Pancreas (tissue), 10 donors: ENCODE measurements at places on chromosomes 5 and 9. TPM values are rescaled to one million over a fixed set of nuclear protein-coding genes. Genes with fewer than 3 reads are reported as not detected.

NOXA1 gene
- total RNA-seq: 11.3 TPM

DEPDC1B gene
- 0.26 TPM for total RNA-seq

MYO10 gene
- 32.6 TPM for total RNA-seq

SPINK1 gene
- 18,497 TPM for total RNA-seq

- H3K4me3 ChIP-seq: no peak overlapping the region
- H3K27ac ChIP-seq: no peak overlapping the region
- peaks cover 34% of the 10 kb centered on the region for H3K4me1 ChIP-seq
- H3K36me3 ChIP-seq: no peaks in the 10 kb centered on the region
Observed at GRCh38 chr5:32143617-32144377, 30.3 kb downstream of the GOLPH3 start.

GRCh38 chr5:144812763-144813162 is 642.1 kb downstream of the KCTD16 start:
- no peak overlapping the region for H3K27ac ChIP-seq
- no peak overlapping the region for H3K4me3 ChIP-seq
- DNase-seq: peak; percentile 14
- H3K36me3 ChIP-seq: no peaks in the 10 kb centered on the region
- H3K4me1 ChIP-seq: no peaks in the 10 kb centered on the region
- H3K27me3 ChIP-seq: no peaks in the 10 kb centered on the region

DNA sequence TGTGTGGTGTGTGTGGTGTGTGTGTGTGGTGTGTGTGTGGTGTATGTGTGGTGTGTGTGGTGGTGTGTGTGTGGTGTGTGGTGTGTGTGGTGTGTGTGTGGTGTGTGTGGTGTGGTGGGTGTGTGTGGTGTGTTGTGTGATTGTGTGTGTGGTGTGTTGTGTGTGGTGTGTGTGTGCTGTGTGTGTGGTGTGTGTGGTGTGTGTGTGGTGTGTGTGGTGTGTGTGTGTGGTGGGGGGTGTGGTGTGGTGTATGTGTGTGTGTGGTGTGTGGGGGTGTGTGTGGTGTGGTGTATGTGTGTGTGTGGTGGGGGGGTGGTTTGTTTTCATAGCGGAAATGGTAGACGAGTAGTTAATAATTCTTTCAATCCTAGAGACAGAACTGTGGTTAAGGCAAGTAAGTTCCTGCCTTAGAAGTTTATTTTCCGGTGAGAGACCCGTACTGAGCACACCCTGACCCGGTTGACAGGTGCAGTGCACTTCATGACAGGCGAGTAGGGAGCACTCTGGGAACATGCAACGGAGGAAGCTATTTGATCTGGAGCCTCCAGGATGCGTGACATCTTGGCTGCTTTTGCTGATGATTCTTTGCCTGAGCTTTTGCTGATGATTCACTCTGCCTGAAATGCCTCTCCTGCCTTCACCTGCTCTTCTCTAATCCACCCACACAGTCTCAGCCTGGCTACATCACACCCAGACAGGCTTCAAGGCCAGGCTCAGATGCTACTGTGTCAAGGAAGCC is 21.7 kb upstream of the FAT2 start:
- no peak overlapping the region for H3K27ac ChIP-seq
- no peak for DNase-seq
- no peaks in the 10 kb centered on the region for H3K36me3 ChIP-seq
- H3K27me3 ChIP-seq: no peaks in the 10 kb centered on the region
- no peaks in the 10 kb centered on the region for H3K4me1 ChIP-seq
- H3K4me3 ChIP-seq: no peak overlapping the region

DNA sequence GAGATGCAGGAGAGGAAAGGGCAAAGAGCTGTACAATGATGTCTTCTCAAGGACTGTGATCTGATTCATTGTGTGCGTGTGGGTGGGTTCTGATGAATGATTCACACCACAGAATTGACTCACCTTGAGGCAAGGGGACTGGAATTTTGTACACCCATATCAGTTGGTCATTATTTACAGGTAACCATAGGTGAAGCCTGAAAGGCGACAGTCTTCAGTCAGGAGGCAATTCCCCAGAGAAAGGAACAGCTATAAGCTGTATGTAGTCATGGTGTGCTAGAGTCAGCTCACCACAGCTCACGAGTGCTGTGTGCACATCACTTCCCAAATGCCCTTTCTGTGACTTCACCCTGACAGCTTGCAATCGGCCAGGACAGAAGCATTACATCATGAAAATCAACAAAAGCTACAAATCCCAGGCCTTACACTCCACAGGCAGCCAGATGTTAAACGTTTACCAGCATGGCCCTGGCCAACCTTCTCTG is 87.6 kb upstream of the RPS23 start:
- H3K27me3 ChIP-seq: no peaks in the 10 kb centered on the region
- no peak overlapping the region for H3K4me3 ChIP-seq
- no peaks in the 10 kb centered on the region for H3K36me3 ChIP-seq
- H3K27ac ChIP-seq: no peak overlapping the region
- H3K4me1 ChIP-seq: no peaks in the 10 kb centered on the region
- no peak for DNase-seq

GRCh38 chr9:19171271-19171670 is 44.0 kb upstream of the PLIN2 start:
- H3K27ac ChIP-seq: no peak overlapping the region
- H3K36me3 ChIP-seq: no peaks in the 10 kb centered on the region
- no peak for DNase-seq
- H3K27me3 ChIP-seq: no peaks in the 10 kb centered on the region
- H3K4me3 ChIP-seq: no peak overlapping the region

GRCh38 chr9:119181561-119181960 is 187.7 kb downstream of the BRINP1 start:
- no peak overlapping the region for H3K27ac ChIP-seq
- H3K4me3 ChIP-seq: no peak overlapping the region
- H3K4me1 ChIP-seq: no peaks in the 10 kb centered on the region
- no peaks in the 10 kb centered on the region for H3K36me3 ChIP-seq
- no peaks in the 10 kb centered on the region for H3K27me3 ChIP-seq
- DNase-seq: no peak

- no peaks in the 10 kb centered on the region for H3K27me3 ChIP-seq
- no peaks in the 10 kb centered on the region for H3K36me3 ChIP-seq
- no peaks in the 10 kb centered on the region for H3K4me1 ChIP-seq
- DNase-seq: no peak
Observed at GRCh38 chr5:64958757-64959391, 190.1 kb downstream of the CWC27 start.

GRCh38 chr5:131986161-131986912 is 25.1 kb downstream of the ACSL6 start:
- no peaks in the 10 kb centered on the region for H3K27me3 ChIP-seq
- H3K4me3 ChIP-seq: no peak overlapping the region
- no peak overlapping the region for H3K27ac ChIP-seq
- no peaks in the 10 kb centered on the region for H3K4me1 ChIP-seq
- no peaks in the 10 kb centered on the region for H3K36me3 ChIP-seq

CTNNA1 gene
- 105 TPM for total RNA-seq

- no peak overlapping the region for H3K4me3 ChIP-seq
- H3K27ac ChIP-seq: no peak overlapping the region
- DNase-seq: no peak
- no peaks in the 10 kb centered on the region for H3K27me3 ChIP-seq
Observed at GRCh38 chr5:43146958-43147357, 26.2 kb downstream of the ZNF131 start.

- no peaks in the 10 kb centered on the region for H3K36me3 ChIP-seq
- H3K4me3 ChIP-seq: peak overlapping the region; percentile 88
- H3K4me1 ChIP-seq: peaks cover 46% of the 10 kb centered on the region
- no peak overlapping the region for H3K27ac ChIP-seq
- peak; percentile 44 for DNase-seq
Observed at GRCh38 chr5:54520438-54520846, 2.9 kb downstream of the SNX18 start.

DNA sequence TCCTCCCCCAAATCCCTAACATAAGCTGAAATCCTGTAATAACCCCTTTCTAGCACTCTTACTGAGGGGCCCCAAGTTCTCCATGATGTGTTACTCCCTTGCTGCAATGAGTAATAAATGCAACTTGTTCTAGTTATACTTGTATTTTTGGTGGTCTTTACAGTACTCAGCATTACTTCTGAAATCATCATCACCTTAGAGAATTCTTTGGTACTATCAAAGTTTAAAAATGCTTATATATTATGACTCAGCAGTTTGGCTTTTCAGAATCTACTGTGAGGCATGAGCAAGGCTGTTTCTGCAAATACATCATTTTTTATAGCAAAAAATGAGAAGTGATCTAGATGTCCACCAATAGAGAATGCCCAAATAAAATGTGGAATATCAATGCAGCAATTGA is 20.7 kb upstream of the ROPN1L start:
- no peak overlapping the region for H3K4me3 ChIP-seq
- H3K27me3 ChIP-seq: no peaks in the 10 kb centered on the region
- peaks cover 5% of the 10 kb centered on the region for H3K36me3 ChIP-seq
- peaks cover 5% of the 10 kb centered on the region for H3K4me1 ChIP-seq

GRCh38 chr5:103254921-103255320 is 3.6 kb upstream of the MACIR start:
- H3K27ac ChIP-seq: no peak overlapping the region
- no peaks in the 10 kb centered on the region for H3K36me3 ChIP-seq
- no peak for DNase-seq
- H3K27me3 ChIP-seq: no peaks in the 10 kb centered on the region
- H3K4me3 ChIP-seq: no peak overlapping the region
- H3K4me1 ChIP-seq: peaks cover 4% of the 10 kb centered on the region

LRRC70 gene
- 0.37 TPM for total RNA-seq

GRCh38 chr5:169978714-169979113 is 1.6 kb downstream of the INSYN2B start:
- no peaks in the 10 kb centered on the region for H3K36me3 ChIP-seq
- peaks cover 2% of the 10 kb centered on the region for H3K27me3 ChIP-seq
- H3K27ac ChIP-seq: no peak overlapping the region
- DNase-seq: no peak
- no peaks in the 10 kb centered on the region for H3K4me1 ChIP-seq

- no peak overlapping the region for H3K27ac ChIP-seq
- H3K36me3 ChIP-seq: no peaks in the 10 kb centered on the region
- DNase-seq: peak; percentile 70
Observed at GRCh38 chr5:72818866-72819534, 2.5 kb downstream of the TNPO1 start.

GABRA6 gene
- total RNA-seq: not detected

- no peak overlapping the region for H3K4me3 ChIP-seq
- no peaks in the 10 kb centered on the region for H3K4me1 ChIP-seq
- H3K27ac ChIP-seq: no peak overlapping the region
- H3K36me3 ChIP-seq: no peaks in the 10 kb centered on the region
- no peaks in the 10 kb centered on the region for H3K27me3 ChIP-seq
Observed at GRCh38 chr9:108640230-108640629, 215.6 kb downstream of the ACTL7B start.

DNA sequence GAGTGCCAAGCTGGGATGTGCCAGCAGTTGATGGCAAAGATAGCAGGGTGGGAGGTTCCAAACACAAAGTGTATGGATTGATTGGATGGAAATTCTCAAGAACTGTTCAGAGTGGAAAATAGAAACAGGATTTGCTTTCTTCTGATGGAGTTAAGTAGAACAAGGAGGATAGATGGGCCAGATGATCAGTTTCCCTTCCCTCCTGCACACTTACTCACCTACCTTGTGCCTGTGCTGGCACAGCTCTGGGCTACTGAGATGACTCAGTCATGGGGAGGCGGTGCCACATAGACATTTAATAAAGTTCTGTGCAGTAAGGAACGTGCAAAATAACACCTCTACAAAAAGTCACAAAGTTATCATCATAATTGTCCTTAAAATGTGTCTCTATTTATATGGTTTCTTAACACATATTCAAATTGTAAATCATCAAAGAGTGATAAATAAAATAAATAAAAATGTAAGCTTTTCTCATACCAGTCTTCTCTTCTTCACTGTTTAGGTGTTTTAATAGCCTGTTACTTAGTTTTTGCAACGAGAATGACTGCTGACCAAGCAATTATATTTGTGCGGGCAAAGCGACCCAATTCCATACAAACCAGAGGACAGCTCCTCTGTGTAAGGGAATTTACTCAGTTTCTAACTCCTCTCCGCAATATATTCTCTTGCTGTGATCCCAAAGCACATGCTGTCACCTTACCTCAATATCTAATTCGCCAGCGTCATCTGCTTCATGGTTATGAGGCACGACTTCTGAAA is 12.7 kb downstream of the PTPDC1 start:
- no peak overlapping the region for H3K27ac ChIP-seq
- no peaks in the 10 kb centered on the region for H3K4me1 ChIP-seq
- H3K4me3 ChIP-seq: no peak overlapping the region
- DNase-seq: no peak
- H3K36me3 ChIP-seq: no peaks in the 10 kb centered on the region

- H3K4me3 ChIP-seq: no peak overlapping the region
- no peak for DNase-seq
- no peaks in the 10 kb centered on the region for H3K36me3 ChIP-seq
- H3K27me3 ChIP-seq: no peaks in the 10 kb centered on the region
Observed at GRCh38 chr5:61228691-61229280, 66.5 kb upstream of the SMIM15 start.

- no peaks in the 10 kb centered on the region for H3K4me1 ChIP-seq
- DNase-seq: no peak
- H3K4me3 ChIP-seq: no peak overlapping the region
- no peaks in the 10 kb centered on the region for H3K36me3 ChIP-seq
Observed at GRCh38 chr5:118818604-118819003, 169.7 kb downstream of the DTWD2 start.

LHX2 gene
- total RNA-seq: not detected

DNA sequence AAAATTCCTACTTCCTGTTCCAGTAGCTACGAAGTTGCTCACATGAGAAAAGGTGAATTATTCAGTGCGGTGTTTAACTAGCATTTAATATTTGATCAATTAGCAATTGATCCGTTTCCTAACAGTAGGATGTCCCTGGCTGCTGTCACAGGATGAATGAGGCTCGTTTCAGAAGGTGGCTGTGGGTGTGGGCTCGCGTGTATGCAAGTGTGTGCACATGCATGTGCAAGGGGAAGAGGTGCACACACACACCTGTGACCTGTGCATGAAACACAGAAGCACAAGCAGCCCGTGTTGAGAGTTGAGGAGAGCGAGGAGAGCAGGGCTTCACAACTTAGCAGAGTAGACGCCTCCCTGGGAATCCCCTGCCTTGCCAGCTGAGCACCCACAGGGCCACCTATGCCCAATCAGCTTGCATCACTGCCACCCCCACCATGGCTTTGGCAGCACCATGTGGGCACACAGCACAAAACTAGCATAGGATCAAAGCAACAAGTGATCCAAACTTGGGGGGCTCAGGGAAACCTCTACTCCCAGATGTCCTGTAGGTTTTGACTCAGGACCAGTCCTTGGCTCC is 107.2 kb downstream of the C5orf15 start:
- no peak overlapping the region for H3K4me3 ChIP-seq
- H3K27ac ChIP-seq: no peak overlapping the region
- H3K4me1 ChIP-seq: no peaks in the 10 kb centered on the region
- DNase-seq: no peak
- H3K27me3 ChIP-seq: no peaks in the 10 kb centered on the region

DNA sequence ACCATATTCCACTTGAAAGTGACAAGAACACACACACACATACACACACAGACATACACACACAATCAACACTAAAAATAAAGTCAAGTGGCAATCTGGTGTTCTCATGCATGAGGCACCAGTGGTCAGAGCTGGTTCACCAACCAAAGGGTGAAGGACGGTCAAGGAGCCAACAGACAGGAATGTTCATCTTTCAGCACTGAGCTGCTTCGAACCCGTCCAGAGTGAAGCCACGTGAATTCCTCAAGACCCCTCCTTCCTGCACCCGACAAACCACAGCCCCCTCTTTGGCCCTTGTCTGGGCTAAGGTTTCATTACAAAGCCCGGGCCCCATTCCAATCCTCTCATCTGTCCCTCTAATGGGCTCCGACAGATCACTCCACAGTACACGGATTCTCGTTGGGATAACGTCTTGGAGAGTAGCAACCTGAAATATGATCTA is 84.5 kb upstream of the SMIM23 start:
- DNase-seq: no peak
- no peaks in the 10 kb centered on the region for H3K36me3 ChIP-seq
- no peaks in the 10 kb centered on the region for H3K4me1 ChIP-seq
- H3K27me3 ChIP-seq: no peaks in the 10 kb centered on the region

GRCh38 chr5:22669345-22669744 is 183.8 kb downstream of the CDH12 start:
- no peak overlapping the region for H3K4me3 ChIP-seq
- no peaks in the 10 kb centered on the region for H3K36me3 ChIP-seq
- DNase-seq: no peak
